ENCODE measurements at places on chromosomes 5 and 9.

DNA sequence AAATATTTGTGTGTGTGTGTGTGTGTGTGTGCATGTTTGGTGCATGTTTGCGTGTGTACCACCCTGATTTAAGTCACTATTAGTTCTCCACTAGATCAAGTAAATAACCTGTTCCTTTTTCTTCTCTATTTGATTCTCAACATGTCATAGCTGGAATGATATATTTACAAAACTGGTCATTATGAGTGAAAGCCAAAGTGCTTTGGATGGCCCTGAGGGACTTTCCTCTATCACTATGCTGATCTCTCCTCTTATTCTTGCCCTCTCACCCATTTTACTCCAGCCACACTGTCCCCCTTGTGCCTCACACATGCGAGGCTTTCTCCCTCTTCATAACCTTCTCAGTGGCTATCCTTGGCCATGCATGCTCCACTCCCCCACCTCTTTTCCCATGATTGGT lies 144.6 kb upstream of the NMUR2 start:
- no peak for DNase-seq

DNA sequence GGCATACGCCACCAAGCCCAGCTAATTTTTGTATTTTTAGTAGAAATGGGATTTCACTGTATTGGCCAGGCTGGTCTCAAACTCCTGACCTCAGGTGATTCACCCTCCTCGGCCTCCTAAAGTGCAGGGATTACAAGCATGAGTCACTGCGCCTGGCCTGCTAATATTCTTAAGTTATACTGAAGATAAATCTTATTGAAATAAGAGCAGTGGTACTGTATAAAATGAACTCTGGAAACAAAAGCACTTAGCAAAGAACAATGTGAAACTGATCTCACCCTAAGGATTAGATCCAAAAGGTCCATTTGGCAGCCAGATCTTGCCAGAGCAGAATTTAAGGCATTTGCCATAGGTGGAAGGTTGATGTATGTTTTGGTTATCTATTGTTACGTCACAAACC lies 27.1 kb downstream of the CYSTM1 start:
- no peak for DNase-seq

GRCh38 chr9:72577212-72577753 lies 55.9 kb downstream of the TMC1 start:
- DNase-seq = no peak

GRCh38 chr9:15158064-15158463 lies 149.0 kb downstream of the TTC39B start:
- DNase-seq = no peak

GRCh38 chr5:99088309-99088708 lies 159.5 kb upstream of the CHD1 start:
- DNase-seq = no peak

Measured in stimulated activated CD8-positive, alpha-beta memory T cell treated with anti-CD3 and anti-CD28 coated beads, Interleukin-4, amount 100 ng/mL, for 4 hours (primary cell).